ENCODE measurements at places on chromosomes 7 and 10. TPM values are rescaled to one million over a fixed set of nuclear protein-coding genes. Genes with fewer than 3 reads are reported as not detected.

The CYP3A5 gene
- total RNA-seq, result not detected

The RNF32 gene
- total RNA-seq, result 0.23 TPM

The MALRD1 gene
- 0.15 TPM for total RNA-seq

The CCL24 gene
- total RNA-seq, result not detected

The KLLN gene
- total RNA-seq, result 0.12 TPM

The TCF7L2 gene
- total RNA-seq, result 4.1 TPM

The PRRT4 gene
- not detected for total RNA-seq

The CPVL gene
- total RNA-seq, result 1.9 TPM

The CALCR gene
- total RNA-seq, result not detected

The SLC12A9 gene
- total RNA-seq, result 13.2 TPM

The CALHM1 gene
- not detected for total RNA-seq

Data from smooth muscle cell of the coronary artery (primary cell).